ENCODE measurements at places on chromosomes 1 and 21.

- DNase-seq: no peak
Observed at GRCh38 chr1:64327119-64327518, 123.7 kb downstream of the UBE2U start.

DNA sequence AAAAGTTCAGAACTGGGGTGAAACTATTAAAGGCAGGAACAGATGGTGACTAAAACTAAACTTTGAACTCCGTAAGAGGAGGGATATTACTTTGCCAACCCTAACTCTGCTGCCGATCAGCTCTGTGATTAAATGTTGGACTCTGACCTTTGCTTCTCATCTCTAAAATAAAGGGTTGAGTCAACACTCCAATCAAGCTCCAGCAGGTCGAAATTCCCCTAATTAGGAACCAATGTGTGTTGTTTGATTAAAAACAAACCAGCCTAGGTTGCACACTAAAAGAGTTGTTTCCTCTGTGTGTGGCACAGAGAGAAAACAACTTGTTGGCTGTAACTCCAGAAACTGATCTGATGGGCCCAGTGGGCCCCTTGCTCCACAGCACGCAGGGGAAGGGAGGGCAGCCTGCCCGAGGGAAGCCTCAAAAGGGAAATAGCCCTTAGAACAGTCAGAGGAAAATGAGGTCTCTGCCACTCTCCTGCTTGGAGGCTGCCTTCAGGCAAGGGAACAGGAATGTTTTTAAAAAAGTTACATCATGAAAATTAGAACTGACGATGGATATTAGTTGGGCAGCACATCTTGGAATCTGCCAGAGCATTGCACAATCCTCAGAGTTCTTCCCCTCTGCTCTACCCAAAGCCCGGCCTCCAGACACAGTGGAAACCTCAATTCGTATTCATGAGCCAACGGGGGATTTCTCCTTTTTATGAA, 69.3 kb downstream of the KCTD3 start:
- no peak for DNase-seq

DNA sequence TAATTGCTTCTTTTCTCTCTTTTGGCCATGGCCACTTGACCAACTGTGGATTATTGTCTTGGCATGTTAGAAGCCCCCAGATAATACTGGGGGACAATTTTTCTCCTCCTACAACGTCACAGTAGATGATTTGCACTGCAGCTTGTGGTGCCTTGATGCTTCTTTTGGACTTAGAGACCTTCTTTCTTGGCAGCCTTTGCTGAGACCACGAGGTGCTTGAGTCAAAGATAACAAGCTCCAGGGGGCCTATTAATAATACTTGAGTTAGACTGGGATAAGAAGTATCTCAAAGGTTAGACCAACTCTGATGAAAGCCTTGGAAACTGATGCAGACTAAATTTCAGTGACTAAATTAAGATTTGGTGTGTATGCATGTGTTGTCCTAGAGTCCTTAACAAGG, 3.2 kb downstream of the PPP1R12B start:
- DNase-seq: no peak

DNA sequence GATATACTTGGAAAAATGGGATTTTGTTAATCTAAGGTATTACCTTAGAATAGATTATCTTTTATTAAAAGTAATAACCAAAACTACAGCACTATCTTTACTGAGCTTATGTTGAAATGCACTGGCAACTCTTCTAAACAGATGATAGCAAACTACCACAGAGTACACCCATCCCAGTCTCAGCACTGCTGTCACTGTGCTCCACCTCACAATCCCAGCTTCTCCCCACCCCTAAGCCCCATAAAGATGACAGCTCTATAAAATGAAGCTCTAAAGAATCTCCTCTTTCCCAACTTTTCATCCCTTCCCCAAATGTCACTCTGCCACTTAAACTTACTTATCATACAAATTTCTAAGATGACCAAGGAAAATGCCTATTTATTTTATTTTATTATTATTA, 6.4 kb downstream of the DSTYK start:
- no peak for DNase-seq

DNA sequence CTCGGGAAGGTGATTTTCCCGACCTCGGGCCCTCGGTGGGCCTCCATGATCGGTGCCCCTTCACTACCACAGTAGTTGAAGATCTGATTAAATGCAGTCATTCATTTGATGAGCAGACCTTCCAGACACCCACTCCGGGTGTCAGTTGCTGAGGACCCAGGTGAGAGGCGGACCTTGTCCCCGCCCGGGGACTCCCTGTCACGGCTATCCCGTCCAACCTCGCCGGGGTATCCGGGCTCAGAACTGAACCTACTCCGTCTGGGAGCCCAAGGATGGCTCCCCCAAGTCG, 22.6 kb downstream of the RNU1-3 start:
- DNase-seq: no peak

GRCh38 chr1:94325377-94326302, 88.3 kb upstream of the ARHGAP29 start:
- DNase-seq: no peak

DNA sequence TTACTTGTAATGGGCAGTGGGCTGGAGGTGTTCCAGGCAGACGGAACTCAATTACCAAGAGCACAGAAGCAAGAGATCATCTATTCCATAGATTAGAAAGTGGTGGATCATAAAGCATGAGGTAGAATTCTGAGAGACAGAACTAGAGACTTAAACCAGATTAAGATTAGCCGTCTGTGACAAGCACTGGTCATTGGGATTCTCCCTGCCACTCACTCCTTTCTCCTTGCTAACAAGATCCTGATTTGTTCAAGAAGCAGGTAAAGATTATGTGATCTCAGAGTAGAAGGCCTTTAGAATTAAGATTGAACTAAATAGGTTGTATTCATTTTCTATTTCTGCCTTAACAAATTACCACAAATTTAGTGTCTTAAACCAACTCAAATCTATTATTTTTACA, 1.5 kb upstream of the HSPA13 start:
- no peak for DNase-seq

GRCh38 chr1:156461109-156461508, 39.5 kb downstream of the MEF2D start:
- no peak for DNase-seq

DNA sequence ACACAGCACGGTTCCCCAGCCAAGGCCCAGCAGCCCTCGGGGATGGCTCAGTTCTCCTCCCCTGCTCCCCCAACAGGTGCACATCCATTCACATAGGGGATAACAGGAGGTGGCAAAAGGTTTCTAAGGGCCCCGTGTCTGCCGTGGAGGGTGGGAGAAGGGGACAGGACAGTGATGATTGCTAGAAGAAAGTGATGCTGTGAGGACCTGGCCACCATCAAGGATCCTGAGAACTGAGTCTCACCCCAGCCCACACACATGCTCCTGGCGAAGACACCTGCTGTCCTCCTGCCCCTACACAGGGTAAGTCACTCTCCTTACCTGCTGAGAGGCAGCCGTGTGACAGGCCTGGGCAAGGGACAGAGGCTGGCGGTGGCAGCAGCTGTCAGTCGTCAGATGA, 54.5 kb downstream of the GNG4 start:
- no peak for DNase-seq

DNA sequence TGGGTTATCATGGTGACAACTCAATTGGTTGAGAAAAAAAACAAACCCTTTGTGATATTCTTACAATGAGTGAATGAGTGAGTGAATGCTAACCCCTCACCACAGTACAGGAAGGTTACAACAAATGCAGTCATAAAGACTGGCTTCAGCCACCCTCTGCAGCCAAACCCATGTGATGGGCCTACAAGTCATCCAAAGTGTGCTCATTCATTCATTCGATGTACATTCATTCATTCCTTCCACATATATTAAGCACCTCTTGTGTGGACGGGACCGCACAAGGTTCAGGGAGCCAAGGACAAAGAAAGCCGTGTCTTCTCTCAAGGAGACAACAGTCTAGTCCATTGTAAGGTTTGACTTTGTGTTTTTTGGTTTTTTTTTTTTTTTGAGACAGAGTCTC, 49.4 kb downstream of the WDR4 start:
- DNase-seq: no peak

GRCh38 chr1:7617826-7618225, 153.3 kb upstream of the VAMP3 start:
- no peak for DNase-seq

DNA sequence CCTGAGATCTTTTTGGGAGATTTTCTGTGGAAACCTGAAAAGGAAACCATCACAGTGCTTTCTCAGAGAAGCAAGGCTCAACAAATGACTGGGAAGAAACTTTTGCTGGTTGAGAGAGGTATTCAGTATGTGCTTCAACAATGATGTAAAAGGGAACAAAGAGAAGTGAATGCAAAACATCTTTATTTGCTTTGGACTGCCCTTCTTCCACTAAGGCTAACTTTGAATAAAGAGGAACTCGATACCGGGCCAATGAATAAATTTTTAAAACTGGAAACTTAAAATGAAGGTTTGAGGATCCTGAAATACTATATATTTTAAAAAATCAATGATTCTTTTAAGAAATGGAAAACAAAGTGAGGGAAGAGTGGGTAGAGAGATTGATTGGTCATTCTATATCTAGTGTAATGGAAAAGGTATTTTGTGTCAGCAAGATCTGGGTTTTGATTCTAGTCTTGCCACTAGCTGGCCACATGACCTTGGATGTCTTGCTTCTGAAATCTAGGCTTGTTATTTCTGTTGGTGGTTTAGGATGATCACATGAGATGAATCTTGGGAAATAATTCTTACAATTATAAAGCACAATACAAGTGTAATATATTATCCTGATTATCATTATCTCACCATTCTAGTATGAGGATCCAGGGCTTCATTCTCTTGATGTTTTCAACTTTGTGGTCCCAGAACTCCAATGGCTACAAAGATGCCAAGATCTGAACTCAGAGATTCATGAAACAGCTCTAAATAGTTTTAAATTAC, 34.6 kb upstream of the APOBEC4 start:
- DNase-seq: no peak

- DNase-seq: no peak
Observed at GRCh38 chr1:22870201-22870871, 102.3 kb downstream of the LACTBL1 start.

DNA sequence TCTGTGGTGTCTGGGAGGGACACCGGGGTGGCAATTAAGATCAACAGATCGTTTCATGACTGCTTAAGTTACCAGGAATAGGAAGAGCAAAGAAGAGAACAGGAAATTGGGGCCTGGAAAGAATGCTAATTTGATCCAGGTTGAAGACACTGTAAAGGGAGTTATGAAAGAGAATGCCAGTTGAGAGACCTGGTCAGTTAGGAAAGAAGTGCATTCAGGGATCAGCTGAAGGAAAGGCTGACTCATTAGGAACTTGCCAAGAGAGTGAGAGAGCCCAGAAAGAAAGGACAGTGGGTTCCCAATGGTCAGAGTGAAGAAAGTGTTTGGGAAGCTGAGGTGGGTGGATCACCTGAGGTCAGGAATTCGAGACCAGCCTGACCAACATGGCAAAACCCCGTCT, 119.6 kb downstream of the UBE2U start:
- no peak for DNase-seq

DNA sequence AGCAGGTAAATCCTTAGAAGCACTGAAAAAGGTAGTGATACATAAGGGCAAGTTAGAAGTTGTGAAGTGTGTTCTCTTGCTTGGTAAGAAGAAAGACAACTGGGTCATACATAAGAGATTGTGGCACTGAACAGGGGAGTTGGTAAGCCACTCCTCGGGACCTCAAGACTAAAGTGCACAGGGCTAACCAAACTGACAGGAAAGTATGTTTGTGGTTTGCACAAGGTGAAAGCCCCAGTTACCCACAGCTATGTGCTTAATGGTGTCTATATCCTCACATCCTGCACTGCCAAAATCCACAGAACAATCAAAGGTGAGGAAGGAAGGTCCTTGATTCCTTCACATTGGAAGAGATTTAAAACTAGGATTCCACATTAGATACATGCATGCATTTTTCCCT, 276.5 kb downstream of the DNM3 start:
- DNase-seq: peak; percentile 27

DNA sequence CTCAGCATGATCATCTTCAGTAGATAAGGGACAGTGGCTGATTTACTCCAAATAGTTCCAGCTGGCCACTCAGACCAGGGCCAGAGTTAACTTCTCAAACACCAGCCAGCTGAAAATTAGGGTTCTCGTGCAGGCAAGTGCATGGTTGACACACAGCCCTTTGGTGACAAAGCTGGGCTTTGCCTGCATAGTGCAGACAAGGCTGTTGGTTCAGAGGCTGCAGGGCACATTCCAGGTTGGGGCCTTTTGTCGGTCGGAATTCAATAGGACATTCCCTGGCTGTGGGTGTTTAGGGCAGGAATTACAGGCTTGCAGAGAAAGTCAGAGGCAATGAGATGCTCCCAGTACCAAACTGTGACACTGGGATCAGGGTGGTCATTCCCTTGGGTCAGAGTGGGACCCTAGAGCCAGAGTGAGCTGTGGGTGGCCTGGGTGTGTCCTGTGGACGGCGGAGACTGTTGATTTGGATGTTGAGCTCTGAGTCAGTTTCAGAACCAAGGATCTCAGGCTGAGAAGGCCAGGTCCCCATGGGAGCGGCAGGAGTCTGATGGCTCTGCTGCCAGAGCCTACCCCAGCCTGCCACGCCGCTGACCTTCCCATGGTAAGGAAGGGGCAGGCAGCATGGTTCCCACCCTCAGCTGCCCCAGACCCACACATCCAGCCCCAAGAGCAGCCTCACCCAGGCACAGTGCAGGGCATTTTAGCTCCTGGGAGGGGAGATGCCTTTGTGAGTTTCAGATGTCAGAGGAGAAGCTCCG, 56.2 kb downstream of the STUM start:
- no peak for DNase-seq

DNA sequence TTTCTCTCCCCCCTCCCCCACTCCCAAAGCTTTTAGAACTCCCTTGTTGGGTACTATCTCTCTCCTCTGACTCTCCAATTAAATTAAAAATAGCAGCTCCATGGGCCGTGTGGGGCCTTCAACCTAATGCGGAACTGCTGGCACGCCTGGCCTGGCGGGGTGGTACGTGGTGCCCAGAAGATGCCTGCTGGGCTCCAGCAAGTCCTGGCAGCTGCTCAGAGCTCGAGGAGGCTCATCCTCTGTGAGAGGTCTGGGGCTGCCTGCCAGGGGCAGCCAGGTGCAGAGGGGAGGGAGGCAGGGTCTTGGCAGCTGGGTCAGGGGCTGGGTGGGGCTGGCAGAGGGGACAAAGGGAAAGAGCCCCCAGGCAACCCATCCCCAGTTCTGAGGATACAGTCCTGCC, 74.4 kb downstream of the ACTL8 start:
- no peak for DNase-seq

DNA sequence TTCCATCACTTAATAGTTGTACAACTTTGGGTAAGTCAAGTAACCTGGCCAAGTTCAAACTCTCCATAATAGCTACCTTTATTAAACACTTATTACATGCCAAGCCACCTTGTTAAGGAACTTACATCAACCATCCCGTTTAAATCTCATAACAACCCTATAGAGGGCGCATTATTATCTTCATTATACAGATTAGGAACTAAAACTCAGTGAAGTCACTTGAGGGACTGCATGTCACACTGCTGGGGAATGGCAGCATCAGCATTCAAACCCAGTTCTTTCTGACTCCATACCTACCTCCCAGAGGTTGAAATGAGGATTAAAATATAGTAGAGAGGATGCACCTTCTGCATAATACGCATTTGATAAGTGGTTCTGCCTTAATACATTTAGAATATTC, 47.1 kb upstream of the PLA2G2C start:
- no peak for DNase-seq

GRCh38 chr21:46388896-46389295, 64.9 kb downstream of the PCNT start:
- no peak for DNase-seq
